Left ventricle myocardium superior (tissue), 1 donor: ENCODE measurements at places on chromosomes 1 and 21. TPM values are rescaled to one million over a fixed set of nuclear protein-coding genes. Genes with fewer than 3 reads are reported as not detected.

DNA sequence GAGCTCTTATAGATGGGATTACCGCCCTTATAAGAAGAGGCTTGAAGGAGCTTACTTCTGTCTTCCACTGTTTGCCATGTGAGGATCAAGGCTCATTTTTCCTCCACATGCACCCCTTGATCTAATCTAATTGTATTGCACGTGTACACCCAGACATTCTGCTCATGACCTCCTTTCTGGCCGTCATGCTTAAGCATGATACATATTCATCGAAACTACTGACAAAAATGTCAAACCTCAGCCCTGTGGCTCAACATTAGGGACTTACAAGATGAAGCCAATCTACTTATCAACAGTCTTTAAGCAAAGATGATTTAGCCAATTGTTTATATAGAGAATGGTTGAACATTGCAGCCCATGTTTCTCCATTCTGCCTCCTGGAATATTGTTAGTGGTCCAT is 127.6 kb downstream of the XCL2 start:
- DNase-seq, result no peak

GRCh38 chr21:45409466-45410150 is 4.6 kb downstream of the COL18A1 start:
- DNase-seq, result peak; percentile 78

GRCh38 chr21:45825219-45825618 is 156.4 kb upstream of the COL6A1 start:
- no peak for DNase-seq

- no peak for DNase-seq
These were observed 154.4 kb downstream of the ZSCAN20 start for GRCh38 chr1:33626801-33627200.

- no peak for DNase-seq
These were observed 188.3 kb upstream of the ZRANB2 start for GRCh38 chr1:71269179-71269578.

- no peak for DNase-seq
These were observed 893.4 kb upstream of the ADGRL4 start for GRCh38 chr1:79899914-79900313.

- peak; percentile 60 for DNase-seq
These were observed 3.8 kb downstream of the ZNF672 start for GRCh38 chr1:248841702-248842395.

DNA sequence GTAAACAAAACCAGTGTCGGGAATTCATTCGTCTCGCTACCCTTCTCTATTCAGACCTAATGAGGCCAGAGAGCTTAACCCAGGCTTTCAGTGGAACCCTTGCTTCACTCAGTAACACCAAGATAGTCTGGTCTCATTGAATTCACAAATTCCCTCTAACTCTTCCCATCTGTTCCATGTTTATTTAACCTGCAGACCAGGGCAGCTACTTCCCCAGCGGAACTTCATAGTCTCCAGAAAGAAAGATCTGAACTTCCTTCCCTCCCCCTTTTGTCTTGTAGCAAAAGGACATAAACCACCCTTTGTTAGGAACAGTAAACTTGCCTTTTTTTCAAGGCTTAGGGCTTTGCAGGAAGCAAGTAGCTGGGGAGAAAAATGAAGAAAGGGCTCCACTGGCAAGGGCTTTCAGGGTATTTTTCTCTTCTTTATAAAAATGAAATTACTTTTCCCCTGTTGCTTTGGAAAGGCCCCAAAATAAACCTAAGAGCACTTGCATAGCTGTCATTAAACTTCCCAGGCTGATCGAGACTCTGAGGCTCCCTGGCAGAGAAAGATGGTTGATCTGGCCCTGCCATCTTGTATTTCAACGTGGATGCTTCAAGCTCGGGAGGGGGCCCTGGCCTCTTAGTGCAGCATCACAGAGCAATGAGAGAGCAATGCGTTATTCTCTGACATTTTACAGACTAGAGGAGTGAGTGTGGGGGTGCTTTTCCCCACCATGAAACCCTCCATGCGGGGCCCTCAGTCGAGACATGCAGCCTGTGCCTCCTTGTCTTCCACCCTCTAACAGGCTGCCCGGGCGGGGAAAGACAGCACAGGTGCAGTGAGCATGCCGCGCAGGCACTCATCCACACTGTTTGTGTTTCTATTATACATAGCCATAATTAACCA is 30.0 kb downstream of the MIS18A start:
- DNase-seq, result no peak

GRCh38 chr21:38257667-38258066 is 876 bp downstream of the KCNJ15 start:
- DNase-seq, result no peak

- DNase-seq, result no peak
These were observed 26.0 kb upstream of the BCL9 start for GRCh38 chr1:147515045-147515869.

GRCh38 chr1:44543786-44544185 is 130.5 kb downstream of the TMEM53 start:
- no peak for DNase-seq

GRCh38 chr1:94031154-94031553 is 89.8 kb downstream of the ABCA4 start:
- DNase-seq, result no peak

DNA sequence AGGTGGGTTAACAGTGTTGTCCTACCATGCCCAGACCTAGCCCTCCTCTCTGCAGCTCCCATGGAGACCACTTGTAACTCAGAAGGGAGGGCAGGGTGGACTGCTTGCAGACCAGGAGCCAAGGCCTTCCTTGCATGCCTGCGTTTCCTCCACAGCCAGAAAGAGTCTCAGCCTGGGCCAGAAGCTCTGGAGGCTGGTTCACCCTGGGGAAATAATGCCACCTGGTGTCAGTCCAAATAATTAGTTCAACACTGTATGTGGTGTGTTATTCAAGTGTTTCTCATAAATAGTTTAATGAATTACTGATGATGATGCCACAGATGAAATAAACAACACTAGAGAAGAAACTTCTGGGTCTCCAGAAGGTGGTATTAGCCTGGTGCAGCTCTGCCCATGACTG is 16.9 kb upstream of the VANGL1 start:
- no peak for DNase-seq

DNA sequence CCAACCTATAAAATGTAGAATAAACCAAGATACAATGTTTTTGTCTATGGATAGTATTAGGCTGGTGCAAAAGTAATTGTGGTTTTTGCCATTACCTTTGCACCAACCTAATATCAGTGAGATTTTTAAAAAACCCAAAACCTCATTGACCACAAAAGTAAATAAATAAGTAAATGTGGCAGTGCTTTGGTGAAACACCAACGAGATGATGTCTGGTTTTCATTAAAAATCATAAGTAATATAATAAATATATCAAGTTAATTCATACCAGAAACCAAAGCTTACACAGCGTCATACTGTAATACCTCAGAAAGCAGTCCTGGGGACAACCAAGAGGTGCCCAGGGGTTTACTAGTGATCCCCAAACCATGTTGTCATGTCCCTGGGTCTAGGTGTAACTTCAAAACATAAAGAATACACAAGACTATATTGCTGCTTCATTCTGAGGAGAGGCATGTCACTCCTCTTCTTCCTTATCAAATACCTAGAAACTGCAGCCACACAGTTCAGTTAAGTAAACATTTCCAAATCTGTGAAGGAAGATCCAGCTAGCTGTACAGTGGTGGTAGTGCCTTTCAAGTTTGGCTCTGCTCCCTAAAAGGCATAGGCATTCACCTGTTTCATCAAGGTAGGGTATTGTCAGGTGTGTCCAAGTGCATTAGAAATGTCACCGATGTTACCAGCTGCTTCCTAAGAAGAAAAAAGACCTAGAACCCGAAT is 51.6 kb upstream of the ZC3H11B start:
- DNase-seq, result no peak

DNA sequence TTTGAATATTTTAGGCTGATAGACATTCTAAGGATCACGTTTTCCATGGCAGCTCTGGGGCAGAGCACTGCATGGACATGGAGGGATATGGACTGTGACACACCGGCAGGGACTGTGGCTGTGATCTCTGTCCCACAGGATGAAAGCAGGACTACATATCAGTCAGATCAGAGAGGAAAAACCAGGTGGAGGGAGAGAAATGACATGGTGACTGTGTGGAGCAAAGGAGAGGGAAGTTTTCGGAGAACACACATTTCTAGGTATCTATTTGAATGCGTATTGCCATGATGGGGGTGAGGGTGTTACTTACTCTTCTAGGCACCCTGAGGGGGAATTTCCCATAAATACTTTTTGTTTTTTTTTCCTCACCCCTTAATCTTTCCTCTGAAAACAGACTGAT is 3.2 kb upstream of the CD1C start:
- DNase-seq, result no peak

DNA sequence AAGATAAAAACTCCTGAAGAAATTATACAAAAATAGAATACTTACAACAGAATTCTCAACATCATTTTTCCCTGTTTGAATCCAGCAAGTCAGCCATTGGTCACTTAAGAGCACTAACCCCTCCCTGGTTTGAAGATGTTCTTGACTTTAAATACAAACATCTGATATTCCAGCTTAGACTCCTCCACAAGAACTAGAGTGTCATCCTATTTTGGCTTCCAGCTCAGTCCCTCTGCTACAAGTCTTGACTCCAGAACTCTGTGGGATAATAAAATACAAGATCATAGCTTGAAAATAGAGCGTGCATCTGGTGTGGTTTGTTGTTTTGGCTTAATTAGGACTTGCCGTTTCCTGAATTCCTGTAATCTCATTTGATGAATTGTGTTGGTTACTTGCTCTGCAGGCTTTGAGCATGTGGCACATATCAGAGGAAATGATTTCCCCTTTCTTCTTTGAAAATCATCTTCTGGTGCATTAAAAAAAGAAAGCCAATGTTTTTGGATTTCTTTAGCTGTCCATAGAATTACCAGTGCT is 63.7 kb upstream of the DPT start:
- DNase-seq, result no peak

- DNase-seq, result no peak
These were observed 102.0 kb upstream of the C8B start for GRCh38 chr1:57067863-57068262.

DNA sequence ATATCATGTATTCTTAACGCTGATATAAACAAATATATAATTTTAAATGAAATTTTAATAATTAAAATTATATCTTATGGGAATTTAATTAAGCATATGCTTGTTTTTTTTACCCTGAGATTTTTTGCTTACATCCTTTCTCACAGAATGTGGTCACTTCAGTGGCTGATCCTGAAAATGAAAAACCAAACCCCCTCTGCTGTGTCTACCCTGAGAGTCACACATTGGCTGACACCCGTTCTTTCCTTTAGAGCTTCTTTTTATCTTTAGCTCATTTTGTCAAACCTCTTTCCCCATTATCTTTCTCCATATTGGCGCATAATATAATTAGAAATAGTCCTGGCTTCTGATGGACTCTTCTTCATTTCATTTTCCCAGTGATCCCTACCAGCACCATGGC is 10.8 kb upstream of the CACYBP start:
- DNase-seq, result no peak

DNA sequence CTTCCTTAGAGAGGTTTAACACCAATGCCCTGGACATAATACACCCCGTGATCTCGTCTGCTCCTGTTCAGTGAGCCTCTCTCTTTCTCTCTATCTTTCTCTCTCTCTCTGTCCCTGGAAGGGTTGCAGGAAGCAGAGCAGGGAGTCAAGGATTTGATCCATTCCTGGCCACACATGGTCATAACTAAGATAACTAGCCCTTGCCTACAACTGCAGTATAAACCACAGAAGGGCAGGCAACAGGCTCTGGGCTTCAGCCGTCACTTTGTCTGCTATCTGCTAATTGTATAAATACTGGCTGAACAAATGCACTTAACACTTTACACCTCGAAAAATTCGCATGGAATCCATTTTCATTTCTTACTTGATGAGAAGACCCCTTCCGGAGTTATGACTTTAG is 357.5 kb upstream of the RUNX1 start:
- DNase-seq, result no peak

DNA sequence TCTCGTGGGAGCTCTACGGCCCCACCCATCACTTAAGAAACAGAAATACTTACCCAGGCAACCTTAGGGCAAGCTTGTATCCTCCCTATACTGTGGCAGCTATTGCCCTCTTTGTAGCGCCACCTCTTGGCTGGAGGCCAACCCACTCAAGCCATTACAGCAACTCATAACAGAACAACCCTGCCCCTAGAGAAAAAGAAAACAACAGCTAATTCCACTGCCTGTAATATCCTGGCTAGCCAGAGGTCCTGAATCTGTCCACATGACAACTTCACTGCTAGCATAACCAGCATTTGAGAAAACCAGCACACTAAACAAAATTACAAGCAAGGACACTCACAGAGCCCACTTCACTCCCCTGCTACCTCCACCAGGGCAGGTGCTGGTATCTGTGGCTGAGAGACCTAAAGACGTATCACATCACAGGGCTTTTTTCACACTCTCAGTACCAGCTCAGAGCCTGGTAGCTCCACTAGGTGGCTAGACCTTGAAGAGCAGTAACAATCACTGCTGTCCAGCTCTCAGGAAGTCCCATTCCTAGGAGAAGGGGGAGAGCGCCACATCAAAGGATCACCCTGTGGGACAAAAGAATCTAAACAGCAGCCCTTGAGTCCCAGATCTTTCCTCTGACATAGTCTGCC is 14.5 kb upstream of the MX1 start:
- DNase-seq, result peak; percentile 47

GRCh38 chr1:117857418-117857817 is 72.0 kb downstream of the GDAP2 start:
- no peak for DNase-seq

DNA sequence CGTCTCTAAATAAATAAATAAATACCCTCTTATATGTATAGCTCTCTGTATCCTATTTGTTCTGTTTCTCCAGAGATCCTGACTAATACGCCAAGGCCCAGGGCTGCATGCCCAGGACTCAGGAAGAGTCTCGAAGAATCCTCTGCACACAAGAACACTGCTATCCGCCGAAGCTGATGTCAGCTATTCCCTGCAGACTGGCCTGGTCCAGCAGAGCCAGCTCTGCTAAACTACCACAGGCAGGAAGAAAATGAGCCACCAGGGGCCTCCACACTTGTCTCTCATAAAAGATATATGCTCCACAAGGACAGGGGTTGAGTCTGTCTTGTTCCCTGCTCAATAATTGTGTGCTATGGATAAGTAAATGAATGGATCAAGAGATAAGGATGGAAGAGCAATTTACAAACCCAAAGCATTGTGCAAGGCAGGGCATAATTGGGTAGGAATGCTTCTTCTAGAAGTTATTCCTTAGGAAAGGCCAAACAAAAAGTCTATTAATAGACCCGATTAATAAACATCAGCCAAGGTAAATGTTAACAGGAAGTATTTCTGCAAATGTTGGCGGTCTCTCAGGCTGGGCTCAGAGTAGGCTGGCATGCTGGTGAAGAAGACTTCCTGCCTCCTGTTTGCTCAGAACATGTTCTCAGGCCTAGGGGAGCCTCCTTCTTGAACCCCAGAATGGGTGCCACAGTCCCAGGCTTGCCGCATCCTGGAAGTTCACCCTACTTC is 26.3 kb upstream of the MAN1C1 start:
- DNase-seq, result peak; percentile 74

The C8A gene
- not detected for total RNA-seq

The PDZK1 gene
- total RNA-seq, result not detected

The RAB3B gene
- not detected for total RNA-seq

The FAM89A gene
- 8.6 TPM for total RNA-seq

The ITGB2 gene
- 26.5 TPM for total RNA-seq

The TMEM240 gene
- total RNA-seq, result 8.9 TPM

The KRTAP12-2 gene
- total RNA-seq, result not detected

The CHI3L2 gene
- total RNA-seq, result 4.7 TPM

The C4BPB gene
- total RNA-seq, result not detected

The TMEM82 gene
- not detected for total RNA-seq

The CD48 gene
- total RNA-seq, result 2.4 TPM

The CDK11A gene
- total RNA-seq, result 22.3 TPM

The FCGR3B gene
- 3.3 TPM for total RNA-seq

The RNU1-4 gene
- total RNA-seq, result 4,234 TPM
